ENCODE measurements at places on chromosomes 16 and 17. TPM values are rescaled to one million over a fixed set of nuclear protein-coding genes. Genes with fewer than 3 reads are reported as not detected.

The WNT9B gene
- total RNA-seq: not detected

The SLC38A8 gene
- not detected for total RNA-seq

The KLHDC4 gene
- 38.2 TPM for total RNA-seq

The HEATR9 gene
- total RNA-seq: not detected

The PMFBP1 gene
- total RNA-seq: 0.09 TPM

The ASGR1 gene
- 1.5 TPM for total RNA-seq

The CTRB1 gene
- total RNA-seq: not detected

The ZSCAN10 gene
- total RNA-seq: not detected

The SEPTIN1 gene
- total RNA-seq: 2.2 TPM

The BMERB1 gene
- total RNA-seq: 87.1 TPM

The HS3ST3A1 gene
- 0.34 TPM for total RNA-seq

The RPGRIP1L gene
- 9.9 TPM for total RNA-seq

The RNF213 gene
- total RNA-seq: 80.0 TPM

The KRT28 gene
- total RNA-seq: not detected

The DHRS7C gene
- total RNA-seq: not detected

The RFWD3 gene
- total RNA-seq: 45.4 TPM

The HIC1 gene
- total RNA-seq: 1.5 TPM

The GAS2L2 gene
- 0.11 TPM for total RNA-seq

The TSPAN10 gene
- 4.4 TPM for total RNA-seq

The TMC6 gene
- 10.1 TPM for total RNA-seq

The AXIN1 gene
- 32.4 TPM for total RNA-seq

The CDC42EP4 gene
- 63.8 TPM for total RNA-seq

The ZFHX3 gene
- 6.9 TPM for total RNA-seq

The TM4SF5 gene
- 0.64 TPM for total RNA-seq

The CACNG5 gene
- total RNA-seq: 0.21 TPM

The TLCD1 gene
- total RNA-seq: 50.8 TPM

The ATP2C2 gene
- total RNA-seq: 0.14 TPM

The TMEM92 gene
- total RNA-seq: 26.9 TPM

The CACNG3 gene
- total RNA-seq: not detected

The PRCD gene
- total RNA-seq: not detected

The SMIM36 gene
- not detected for total RNA-seq

The EXOC3L1 gene
- 0.03 TPM for total RNA-seq

The CMTM1 gene
- 1.8 TPM for total RNA-seq

The KRTAP1-1 gene
- total RNA-seq: not detected

The ACSM3 gene
- 3.5 TPM for total RNA-seq

The TRAPPC1 gene
- total RNA-seq: 307 TPM

The CACNG1 gene
- total RNA-seq: 0.11 TPM

The MT1A gene
- 15.7 TPM for total RNA-seq

The TNS4 gene
- 91.4 TPM for total RNA-seq

The ADAP2 gene
- 3.7 TPM for total RNA-seq

The AURKB gene
- 173 TPM for total RNA-seq

The SULT1A1 gene
- 5.3 TPM for total RNA-seq

The SSTR5 gene
- 0.11 TPM for total RNA-seq

The LRRC46 gene
- total RNA-seq: 2.8 TPM

The ZNF18 gene
- total RNA-seq: 4.9 TPM

The SLC22A31 gene
- total RNA-seq: 2.1 TPM

The TBC1D3I gene
- total RNA-seq: 0.29 TPM

The SLC47A2 gene
- 0.10 TPM for total RNA-seq

The ZG16 gene
- total RNA-seq: not detected

The EPN2 gene
- total RNA-seq: 71.0 TPM

The ABCC12 gene
- total RNA-seq: not detected
